Activated CD8-positive, alpha-beta memory T cell treated with anti-CD3 and anti-CD28 coated beads for 1 hour (primary cell): ENCODE measurements at places on chromosomes 2 and 18.

GRCh38 chr2:109218087-109218791 lies 89.2 kb downstream of the SH3RF3 start:
- no peak for DNase-seq

- DNase-seq: no peak
Observed at GRCh38 chr2:218567797-218568189, 358 bp downstream of the USP37 start.

DNA sequence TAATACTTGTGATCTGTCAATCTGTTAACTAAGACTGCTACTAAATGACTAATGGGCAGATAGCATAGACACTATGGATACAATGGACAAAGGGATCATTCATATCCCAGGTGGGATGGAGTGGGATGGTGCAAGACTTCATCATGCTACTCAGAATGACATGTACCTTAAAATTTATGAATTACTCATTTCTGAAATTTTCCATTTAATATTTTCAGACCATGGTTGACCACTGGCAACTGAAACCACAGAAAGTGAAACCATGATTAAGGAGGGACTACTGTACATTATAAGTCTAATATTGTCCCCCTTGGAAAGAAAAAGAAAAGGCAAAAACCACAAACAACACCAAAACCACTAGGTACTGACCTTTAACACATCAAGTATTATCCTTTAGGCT lies 247.0 kb upstream of the SYT4 start:
- no peak for DNase-seq

GRCh38 chr2:47033102-47033880 lies 117.7 kb upstream of the MCFD2 start:
- no peak for DNase-seq

DNA sequence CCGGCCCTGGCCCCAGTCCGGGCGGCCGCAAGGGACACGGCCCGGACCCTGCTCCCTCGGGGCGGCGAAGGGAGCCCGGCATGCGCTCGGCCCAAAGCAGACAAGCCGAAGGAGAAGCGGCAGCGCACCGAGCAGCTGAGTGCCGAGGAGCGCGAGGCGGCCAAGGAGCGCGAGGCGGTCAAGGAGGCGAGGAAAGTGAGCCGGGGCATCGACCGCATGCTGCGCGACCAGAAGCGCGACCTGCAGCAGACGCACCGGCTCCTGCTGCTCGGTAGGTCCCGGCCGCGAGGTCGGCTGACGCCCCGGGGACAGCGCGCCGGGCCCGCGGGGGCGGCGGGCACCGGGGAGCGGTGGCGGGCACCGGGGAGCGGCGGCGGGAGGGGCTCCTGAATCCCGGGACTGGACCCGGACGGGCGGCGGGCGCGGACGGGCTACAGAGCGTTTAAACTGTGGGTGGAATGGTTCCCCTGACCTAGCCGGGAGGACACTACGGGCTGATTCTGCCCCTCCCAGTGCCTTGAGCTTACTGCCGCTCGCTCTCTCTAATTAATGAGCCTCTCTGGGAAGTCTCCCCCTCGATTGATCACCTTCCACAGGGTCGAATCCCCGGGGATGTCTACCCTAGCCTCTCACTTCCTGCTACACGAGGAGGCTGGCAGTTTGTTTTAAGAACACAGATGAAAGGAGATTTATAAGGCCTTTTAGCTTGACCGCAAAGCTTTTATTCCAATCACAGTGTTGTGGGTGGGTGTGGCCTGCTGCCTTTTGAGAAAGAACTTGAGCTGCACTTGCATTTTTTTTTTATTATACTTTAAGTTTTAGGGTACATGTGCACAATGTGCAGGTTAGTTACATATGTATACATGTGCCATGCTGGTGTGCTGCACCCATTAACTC lies 853 bp downstream of the GNAL start:
- DNase-seq: no peak

GRCh38 chr2:19674051-19675002 lies 227.5 kb downstream of the TTC32 start:
- DNase-seq: no peak

DNA sequence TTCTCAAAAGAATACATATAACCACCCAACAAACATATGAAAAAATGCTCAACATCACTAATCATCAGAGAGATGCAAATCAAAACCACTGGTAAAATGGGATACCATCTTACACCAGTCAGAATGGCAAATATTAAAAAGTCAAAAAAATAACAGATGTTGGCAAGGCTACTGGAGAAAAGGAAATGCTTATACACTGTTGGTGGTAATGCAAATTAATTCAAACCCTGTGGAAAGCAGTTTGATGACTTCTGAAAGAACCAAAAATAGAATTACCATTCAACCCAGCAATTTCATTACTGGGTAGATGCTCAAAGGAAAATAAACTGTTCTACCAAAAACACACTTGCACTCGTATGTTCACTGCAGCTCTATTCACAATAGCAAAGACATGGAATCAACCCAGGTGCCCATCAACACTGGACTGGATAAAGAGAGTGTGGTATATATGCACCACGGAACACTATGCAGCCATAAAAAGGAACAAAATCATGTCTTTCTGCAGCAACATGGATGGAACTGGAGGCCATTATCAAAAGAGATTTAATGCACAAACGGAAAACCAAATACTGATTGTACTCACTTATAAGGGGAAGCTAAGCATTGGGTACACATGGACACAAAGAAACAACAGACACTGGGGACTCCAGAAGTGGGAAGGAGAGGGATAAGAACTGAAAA lies 38.8 kb downstream of the NCKAP1 start:
- no peak for DNase-seq

GRCh38 chr18:66630831-66631230 lies 26.9 kb upstream of the CDH19 start:
- DNase-seq: no peak

DNA sequence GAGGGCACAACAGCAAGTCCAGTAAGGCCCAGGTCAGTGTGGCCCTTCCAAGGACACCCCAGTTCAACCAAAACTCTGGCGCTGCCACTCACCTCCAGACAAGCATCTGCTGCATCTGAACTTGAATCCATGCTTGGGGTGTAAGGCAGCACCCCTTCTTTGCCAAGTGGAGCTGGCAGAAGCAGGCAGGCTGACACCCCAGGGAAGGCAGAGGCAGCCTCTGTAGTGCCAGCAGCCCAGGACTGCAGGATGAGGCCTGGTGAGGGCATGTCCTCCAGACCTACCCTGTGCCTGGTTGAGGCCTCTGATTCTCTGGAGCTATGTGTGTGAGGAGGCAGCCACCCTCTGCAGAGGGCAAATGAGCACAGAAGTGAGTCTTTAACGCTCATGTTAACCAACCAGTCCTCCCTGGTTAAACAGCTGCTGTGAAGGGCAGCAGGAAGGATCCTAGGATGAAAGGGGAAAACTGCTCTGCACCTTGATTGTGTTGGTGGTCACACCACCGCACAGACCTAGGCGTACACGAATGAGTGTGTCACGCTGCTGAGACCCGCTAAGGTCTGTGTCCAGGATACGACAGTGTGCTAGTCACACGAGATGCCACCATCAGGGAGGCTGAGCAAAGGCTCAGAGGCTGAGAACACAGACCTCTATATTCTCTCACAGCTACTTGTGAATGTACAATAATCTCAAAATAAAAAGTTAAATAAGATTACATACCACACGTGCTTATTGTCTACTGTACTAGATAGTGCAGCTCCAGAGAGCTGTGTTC lies 2.2 kb downstream of the PARD6G start:
- DNase-seq: no peak

DNA sequence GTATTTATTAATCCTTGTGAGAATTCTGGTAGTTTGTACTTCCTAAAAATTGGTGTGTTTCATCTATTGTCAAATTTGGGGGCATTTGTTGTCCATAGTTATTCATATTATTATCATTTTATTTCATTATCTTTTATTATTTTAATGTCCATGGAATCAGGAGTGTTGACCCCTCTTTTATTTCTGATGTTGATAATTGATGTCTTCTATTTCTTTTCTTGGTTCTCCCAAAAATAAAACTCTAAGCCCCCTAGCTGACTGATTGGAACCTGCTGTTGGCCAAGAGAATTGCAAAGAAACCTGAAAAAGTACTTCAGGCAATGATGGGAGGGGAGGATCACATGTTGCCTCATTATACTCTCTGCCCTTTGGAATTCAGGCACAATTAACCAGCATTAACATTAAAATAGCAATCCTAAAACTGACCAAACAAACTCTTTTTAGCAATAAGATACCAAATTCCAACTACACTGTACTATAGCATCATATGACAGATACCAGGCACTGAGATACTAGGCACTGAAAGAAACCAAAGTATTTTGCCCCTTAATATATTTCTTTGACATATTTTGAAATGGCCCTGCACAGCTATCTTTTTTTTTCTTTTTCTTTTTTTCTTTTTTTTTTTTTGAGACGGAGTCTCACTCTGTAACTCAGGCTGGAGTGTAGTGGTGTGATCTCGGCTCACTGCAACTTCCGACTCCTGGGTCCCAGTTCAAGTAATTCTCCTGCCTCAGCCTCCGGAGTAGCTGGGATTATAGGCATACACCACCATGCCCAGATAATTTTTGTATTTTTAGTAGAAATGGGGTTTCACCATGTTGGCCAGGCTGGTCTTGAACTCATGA lies 1097.2 kb upstream of the CNTNAP5 start:
- DNase-seq: no peak
